ENCODE measurements at places on chromosomes 6 and 20.

- DNase-seq, result no peak
Observed at GRCh38 chr6:35611240-35611639, 77.5 kb downstream of the FKBP5 start.

DNA sequence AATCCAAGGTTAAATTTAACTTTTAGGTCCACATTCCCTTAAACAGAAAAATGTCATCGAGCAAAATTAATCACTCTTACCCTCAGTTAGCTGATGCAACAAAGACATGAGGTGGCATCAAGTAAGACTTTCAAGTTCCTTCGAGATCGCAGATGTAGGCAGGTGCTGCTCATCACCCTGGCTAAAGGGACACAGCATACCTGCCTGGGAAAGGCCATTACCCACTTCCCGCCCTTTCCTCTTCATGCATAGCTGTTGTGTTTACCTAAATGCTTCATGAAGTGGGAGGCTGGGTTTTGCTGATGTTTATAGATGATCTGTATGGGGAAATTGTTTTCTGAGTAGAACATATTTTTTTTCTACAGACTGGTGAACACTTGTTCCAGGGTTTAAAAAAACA lies 67.7 kb downstream of the GFRA4 start:
- peak; percentile 11 for DNase-seq

DNA sequence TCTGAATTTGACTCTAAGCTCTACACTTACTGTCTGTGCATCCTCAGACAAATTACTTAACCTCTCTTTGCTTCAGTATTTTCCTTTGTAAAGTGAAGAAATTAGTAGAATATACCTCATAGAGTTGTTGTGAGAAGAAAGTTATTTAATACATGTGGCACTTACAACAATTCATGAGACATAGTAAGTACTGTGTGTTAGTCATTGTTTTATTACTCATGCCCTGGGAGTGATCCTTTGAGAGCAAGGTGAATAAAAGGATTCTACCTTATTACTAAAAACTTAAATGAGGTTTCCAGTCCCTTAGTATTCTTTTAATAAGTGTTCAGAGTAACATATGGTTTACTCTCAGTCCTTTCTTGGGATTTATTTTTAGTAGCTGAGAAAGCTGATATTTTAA lies 233.6 kb upstream of the MAP3K7 start:
- DNase-seq, result no peak

GRCh38 chr6:16338577-16339264 lies 100.3 kb downstream of the GMPR start:
- DNase-seq, result peak; percentile 66

DNA sequence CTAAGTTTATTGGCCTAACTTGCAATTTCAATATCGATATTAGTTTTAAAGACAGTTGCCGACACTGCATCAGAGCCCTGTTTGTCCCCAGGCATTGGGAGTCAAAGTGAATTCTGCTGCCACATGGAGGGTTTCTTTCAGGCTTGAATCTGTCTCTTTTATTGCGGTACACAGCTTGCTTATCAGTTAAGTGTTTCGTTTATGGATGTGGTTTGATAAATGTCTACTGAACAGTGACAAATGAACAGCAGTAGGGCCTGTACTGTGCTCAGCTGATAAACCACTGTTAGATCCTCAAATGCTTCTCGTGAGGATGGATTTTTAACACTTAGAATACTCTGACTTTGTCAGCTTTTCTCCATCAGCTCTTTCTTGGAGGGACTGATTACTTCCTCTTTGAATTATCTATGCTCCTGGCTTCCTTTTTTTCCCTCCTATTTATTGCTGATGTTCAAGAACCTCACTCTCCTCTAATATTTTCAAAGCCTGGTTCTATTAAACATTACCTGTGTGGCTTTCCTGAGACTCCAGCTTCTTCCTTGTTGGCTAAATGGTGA lies 240.8 kb downstream of the PLCB1 start:
- no peak for DNase-seq

DNA sequence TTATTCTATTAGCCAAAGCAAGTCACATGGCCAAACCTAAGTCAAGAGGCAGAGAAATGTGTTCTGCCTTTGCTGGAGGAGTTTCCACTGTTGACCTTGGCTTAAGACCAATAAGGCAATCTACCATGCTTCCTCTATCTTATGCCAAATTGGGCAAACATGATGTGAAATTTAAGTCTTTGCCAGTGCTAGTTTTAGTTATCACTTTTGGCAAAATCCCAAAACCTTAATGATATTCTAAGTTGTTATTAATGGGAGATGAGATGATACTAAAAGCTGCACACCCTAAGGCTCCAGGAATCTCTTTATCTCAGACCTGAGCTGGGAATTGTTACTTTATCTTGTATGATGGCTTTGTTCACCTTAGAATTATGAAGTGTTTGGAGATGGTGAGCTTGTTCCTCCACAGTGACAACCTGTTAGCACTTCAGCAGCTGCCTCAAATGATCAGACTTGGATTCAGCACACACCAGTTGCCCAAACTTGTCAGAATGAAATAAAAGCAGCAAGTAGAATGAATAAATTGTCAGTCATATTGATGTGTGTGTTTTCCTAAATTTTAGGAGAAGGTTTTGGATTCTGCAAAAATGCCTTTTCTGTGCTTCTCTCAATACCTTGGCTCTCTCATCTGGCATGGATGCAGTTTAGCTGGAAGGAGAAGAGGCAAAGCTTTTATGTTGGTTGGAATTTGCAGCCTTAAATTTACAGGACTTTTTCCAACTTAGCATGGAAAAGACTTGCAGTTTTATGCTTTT lies 49.3 kb downstream of the RIN2 start:
- no peak for DNase-seq

GRCh38 chr6:101391772-101392585 lies 1.5 kb upstream of the GRIK2 start:
- no peak for DNase-seq

DNA sequence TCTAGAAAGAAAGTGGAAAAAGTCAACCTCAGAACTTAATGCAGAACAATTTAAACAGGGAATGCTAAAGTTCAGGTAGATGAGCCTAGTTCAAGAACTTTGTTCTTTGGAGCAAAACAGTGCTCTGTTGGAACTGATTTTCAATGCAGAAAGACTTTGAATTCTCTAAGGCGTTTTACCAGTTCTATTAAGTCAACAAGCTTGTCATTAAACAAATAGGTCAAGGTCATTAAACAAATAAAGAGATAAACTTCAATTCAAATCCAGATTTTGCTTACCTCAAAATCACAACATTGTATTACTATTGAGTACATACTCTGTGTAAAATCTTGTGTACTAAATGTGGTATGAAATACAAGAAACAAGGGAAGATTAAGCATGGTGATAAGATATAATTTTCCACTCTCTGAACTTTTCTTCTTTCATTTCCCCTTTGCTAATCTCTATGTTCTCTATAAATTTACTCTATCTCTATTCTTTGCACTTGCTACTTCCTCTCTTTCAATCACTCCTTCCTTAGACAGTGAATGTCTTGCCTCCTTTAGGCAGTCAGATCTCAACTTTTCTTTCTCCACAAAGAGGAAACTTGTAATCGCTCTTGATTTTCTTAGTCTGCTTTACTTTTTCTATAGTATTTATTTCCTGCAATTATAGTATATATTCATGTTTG lies 160.8 kb upstream of the KHDRBS2 start:
- no peak for DNase-seq

DNA sequence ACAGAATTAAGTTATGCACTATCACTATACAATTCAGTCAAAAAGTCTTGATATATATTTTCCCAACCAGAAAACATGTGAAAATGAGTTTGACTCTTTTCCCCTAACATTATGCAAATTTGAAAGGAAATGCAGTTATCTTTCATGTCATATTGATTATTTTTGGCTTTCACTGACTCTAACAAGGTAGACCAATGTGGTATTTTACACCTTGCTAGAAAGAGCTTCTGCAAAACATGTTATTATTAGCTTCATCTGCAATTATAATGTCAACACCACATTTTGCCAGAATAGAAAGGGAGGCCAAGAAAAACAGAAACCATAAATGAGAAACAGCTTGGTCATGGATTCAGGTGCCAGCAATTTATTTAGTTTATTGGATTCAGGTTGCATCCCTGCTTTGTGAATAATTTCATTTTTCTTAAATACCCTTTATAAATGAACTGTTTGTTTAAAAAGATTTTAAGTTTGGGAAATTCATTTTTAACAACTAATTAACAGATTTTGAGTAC lies 226.1 kb upstream of the GJE1 start:
- DNase-seq, result no peak

DNA sequence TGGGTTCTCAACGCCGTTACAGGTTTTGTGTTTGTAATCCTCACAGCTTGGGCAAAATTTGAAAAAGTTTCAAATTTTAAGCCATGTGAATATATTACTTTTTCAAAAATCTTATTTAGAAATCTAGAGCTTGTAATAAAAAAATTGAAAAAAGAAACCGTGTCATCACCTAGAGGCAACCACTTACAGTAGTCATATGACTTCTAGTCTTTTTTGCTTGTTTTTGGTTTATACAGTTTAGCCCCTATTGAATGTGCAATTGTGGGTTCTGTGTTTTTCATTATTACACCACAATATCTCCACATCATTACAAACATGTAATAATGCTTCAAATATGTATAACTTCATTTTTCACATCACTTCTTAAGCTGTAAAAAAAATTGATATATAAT lies 888 bp downstream of the DYNLRB1 start:
- DNase-seq, result no peak

GRCh38 chr6:152295346-152295745 lies 341.8 kb downstream of the SYNE1 start:
- no peak for DNase-seq

DNA sequence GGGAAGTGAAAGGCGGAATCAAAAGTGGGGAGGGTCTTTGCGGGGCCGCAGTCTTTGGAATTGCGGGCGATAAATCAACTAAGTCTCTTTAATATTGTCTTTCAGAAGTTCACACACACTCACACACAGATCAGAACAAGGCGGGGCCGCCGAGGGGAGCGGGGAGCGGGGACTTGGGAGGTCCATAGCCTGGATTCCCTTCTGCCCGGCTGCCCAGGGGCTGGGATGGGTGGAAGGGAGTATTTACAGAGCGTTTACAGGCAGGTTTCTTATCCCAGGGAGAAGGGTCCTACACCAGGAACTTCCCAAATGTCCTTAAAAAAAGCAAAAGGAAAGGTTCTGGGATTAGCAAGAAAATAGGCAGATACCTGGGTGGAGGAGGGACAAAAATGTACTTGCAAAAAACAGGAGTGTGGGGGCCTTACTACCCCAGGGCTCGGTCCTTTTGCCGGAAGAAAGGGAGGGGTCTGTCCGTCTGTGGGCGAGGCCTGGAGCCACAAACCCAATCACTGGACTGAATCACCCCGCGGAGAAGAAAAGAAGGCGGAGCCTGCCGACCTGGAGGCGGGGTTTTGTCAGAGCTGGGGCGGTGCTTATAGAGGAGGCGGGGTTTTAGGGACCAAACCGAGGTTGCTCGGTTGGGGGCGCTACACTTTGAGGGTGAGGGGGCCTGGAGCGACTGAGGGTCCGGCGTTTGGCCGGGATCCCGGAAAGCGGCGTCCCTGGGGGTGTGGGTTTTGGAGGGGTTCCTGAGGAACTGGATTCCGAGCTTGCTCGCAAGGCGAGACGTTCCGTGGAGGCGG lies 3.2 kb downstream of the PRRT1 start:
- DNase-seq, result peak; percentile 57

DNA sequence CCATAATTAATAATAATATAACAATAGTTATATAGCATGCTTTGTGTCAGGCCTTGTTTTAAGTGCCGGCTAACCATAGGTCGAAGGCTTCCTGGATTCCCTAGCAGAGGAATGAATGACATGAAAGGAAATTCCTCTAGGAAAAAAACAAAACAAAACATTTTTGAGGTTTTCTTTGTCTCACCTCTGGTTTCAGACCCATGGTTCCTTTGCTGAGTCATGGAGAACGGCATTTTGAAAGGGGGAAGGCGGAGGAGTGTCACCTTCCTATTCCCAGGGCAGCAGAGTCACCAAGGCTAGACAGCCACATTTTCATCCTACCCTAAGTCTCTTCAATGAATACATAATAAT lies 25.3 kb upstream of the CCND3 start:
- no peak for DNase-seq

GRCh38 chr6:121884091-121884490 lies 448.6 kb downstream of the GJA1 start:
- DNase-seq, result no peak

DNA sequence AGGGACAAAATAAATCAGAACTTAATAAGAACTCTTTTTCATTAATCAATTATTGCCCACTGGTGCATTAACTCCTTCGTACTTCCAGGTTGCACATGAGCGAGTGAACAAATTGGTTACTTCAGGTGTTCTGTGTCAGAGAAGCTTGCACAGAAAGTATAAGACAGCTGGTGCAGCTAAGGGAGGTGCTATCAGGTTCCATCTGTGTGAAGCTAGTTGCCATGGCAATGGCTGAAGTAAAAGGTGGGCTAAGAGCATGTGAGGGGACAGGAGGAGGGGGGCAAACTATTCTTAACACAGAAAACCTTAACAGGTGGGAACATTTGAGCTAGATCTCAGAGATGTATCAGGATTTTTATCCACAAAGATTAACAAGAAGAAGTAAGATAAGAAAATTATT lies 81.6 kb downstream of the MANEA start:
- no peak for DNase-seq

- peak; percentile 37 for DNase-seq
Observed at GRCh38 chr6:151071295-151071694, 168.5 kb upstream of the AKAP12 start.

DNA sequence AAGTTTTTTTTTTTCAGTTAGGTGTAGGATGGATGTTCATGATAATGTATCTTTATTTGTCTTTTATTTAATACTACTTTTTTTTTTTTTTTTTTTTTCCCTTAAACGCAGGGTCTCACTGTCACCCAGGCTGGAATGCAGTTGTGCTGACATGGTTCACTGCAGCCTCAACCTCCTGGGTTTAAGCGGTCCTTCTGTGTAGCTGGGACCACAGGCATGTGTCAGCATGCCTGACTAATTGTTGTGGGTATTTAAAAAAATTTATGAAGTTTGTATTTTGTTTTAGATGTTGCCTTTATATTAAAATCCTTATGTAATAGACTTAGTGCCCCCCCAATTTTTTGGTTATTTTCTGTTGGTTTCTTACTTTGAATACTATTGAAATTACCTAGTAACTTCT lies 42.6 kb downstream of the NCOA3 start:
- DNase-seq, result peak; percentile 63

- no peak for DNase-seq
Observed at GRCh38 chr6:147216915-147217314, 12.7 kb downstream of the STXBP5 start.

- DNase-seq, result no peak
Observed at GRCh38 chr6:156589281-156589680, 187.9 kb upstream of the ARID1B start.

- DNase-seq, result peak; percentile 90
Observed at GRCh38 chr20:3734111-3734843, 1.8 kb downstream of the HSPA12B start.

- DNase-seq, result peak; percentile 65
Observed at GRCh38 chr6:44504301-44504791, 116.8 kb downstream of the CDC5L start.

- DNase-seq, result no peak
Observed at GRCh38 chr6:168004945-168005344, 7.5 kb downstream of the KIF25 start.

GRCh38 chr6:10310826-10311225 lies 104.0 kb downstream of the TFAP2A start:
- DNase-seq, result no peak

All from thyroid gland (tissue), 4 donors.